ENCODE measurements at places on chromosomes 4 and X.
A peak's percentile ranks its signal among the peaks of the same experiment; 100 is the strongest.

GRCh38 chr4:176793060-176793605, 411 bp upstream of the VEGFC start:
- no peak for DNase-seq

GRCh38 chr4:120672076-120672475, 250.4 kb downstream of the PRDM5 start:
- DNase-seq, result no peak

DNA sequence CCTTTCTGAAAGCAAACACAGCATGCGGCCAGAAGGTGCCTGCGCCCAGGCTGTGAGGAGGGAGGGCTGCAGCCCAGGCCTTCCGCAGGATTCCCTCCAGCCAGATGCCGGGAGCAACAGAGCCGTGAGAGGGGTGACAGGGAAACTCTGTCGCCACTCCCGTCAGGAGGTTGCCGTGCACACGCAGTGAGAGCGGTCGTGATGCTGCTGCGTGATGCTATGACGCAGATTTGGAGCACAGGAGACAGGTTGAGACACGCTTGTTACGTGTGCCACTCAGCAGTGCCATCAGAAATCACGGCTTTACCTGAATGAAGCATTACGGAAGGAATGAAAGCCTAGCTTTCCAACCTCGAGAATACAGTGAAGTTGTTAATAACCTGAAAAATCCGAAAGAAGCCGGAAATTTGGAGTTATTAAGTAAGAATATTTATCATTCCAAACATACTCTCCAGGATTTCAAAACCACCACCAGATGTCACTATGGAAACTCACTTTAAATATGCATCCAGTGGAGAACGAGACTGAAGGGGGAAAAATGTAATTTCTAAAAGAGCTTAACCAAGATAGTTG, 54.4 kb downstream of the FAT1 start:
- no peak for DNase-seq

DNA sequence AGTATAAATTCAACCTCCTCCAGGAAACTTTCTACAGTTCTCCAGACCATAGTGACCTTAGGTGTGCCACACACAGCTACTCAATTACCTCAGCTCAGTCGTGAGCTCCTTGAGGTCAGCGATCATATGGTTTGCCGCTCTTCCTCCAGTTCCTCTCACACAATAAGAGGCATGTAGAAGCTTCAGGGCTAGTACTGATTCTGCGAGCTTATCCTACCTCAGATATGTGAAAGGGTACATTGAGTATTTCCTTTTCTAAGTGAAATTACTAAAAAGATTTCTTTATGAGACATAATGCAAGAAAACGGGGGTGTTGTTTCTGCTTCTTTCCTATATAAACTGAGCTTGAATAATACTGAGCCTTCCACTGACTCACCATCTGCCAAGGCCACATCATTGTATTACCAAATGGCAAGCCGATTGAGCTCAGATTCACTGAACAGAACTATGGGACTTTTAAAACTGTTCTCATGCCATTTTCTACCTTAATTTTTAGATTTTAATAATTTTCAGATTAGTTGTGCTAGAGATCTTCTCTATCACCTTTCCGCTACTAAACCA, 183.1 kb downstream of the HS6ST2 start:
- no peak for DNase-seq

GRCh38 chrX:134570899-134571298, 87.4 kb downstream of the PLAC1 start:
- DNase-seq, result no peak

GRCh38 chrX:127726227-127726626, 326.0 kb downstream of the ACTRT1 start:
- no peak for DNase-seq

DNA sequence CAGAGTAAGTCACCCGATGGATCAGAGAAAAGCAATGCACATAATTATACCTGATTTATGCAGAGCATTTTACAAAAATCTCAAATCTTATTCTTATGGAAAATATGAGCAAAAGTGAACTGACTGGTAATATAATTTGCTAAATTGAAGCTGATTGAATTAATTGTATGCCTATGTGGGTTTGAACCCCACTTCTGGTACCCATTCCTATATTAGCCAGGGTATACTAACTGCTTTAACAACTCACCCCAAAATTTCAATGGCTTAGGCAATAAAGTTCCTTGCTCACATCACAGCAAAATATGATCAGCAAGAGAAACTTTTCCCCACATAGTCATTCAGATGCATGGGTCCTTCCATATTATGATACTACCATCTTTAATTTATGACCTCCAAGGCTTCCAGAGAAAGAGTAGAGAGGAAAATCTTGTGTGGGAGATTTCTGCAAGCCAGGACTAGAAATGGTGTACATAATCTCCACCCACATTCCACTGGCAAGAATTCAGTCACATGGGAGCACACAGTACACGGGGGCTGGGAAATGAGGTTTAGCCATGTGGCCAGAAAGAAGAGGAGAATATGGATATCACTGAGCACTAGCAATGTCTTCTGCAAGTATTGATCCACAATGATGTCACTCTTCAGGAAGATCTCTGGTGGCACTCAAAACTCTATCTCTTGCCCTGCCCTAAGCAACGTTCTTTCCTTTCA, 640.7 kb downstream of the BCOR start:
- DNase-seq, result no peak

- DNase-seq, result no peak
These were observed 71.3 kb upstream of the FBXW7 start for GRCh38 chr4:152607178-152607577.

- no peak for DNase-seq
These were observed 106.2 kb upstream of the RAPGEF2 start for GRCh38 chr4:158996669-158997074.

DNA sequence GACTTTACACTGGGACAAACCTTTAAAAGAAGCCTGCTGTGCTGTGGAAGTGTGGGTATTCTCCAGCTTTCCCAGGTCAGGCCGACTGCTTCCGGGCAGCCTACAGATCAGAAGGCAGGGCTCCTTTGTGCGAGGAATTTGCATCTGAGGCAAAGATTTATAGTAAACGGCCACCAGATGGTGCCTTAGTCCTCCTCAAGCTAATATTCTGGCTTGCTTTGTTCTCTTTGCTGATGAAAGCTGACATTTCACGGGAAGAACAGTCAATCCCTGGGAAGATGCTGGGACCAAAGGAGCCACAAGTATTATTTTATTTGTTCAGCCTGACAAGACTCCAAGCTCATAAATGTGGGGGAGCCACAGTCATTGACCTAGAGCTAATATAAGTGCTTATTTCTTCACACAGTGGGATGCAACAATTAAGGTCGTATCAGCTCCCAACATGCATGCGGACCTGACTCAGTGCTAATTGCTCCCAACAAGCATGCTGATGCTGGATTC, 120.7 kb upstream of the TRIM2 start:
- peak; percentile 61 for DNase-seq

DNA sequence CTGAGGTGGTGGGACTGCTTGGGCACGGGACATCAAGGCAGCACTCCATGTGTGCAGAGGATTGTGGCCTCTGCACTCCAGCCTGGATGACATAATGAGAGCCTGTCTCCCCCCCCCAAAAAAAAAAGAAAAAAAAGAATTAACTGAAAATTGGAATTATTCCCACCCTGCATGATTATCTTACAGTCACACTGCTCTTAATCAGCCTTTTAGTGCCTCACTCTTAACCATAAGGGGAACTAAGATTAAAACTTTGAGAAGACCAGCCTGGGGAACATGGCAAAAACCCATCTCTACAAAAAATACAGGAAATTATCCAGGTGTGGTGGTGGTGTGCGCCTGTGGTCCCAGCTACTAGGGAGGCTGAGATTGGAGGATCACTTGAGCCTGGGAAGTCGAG, 94.6 kb downstream of the UBE2K start:
- no peak for DNase-seq

DNA sequence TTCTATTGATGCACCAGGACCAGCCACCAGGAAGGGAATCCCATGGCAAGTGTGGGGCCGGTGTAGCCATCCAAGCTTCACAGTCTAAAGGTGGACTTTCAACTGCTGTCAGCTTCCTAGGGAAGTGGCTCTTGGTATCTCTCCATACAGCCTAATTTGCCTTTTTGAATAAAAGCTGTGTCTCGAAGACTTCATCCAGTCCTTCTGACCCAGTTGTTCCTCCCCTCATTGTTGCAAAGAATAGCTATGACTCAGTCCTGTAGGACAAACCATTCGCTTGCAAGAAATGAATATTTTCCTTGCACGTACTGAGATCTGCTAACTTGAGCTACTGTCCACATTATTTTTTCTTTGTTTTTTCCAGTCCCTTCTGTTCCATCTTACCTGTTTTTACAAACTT, 145.1 kb upstream of the CTSO start:
- no peak for DNase-seq

- DNase-seq, result no peak
These were observed 135.1 kb upstream of the GEMIN8 start for GRCh38 chrX:14164828-14165227.

GRCh38 chr4:177227636-177228035, 82.0 kb upstream of the NEIL3 start:
- no peak for DNase-seq

- DNase-seq, result no peak
These were observed 15.7 kb downstream of the CFAP99 start for GRCh38 chr4:2434420-2434819.

- no peak for DNase-seq
These were observed 70.8 kb downstream of the HHIP start for GRCh38 chr4:144716778-144717177.

DNA sequence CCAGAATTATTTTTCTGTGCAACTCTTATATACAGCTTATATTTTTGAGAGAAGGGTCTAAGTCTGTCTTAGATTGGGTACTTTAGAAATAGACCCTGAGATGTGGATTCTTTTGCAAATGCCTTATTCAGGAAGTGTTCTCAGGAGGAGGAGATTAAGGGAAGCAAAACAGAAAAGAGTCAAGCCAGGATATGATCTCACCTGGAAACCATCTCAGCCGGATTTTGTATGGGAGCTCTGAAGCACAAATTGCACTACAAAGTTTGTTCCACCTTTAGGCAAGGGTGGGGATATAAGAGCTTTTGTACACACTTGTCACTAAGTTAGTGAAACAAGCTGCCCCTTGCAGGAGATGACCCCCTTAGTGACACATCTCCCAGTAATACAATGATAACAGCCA, 121.2 kb upstream of the GRPR start:
- DNase-seq, result no peak

DNA sequence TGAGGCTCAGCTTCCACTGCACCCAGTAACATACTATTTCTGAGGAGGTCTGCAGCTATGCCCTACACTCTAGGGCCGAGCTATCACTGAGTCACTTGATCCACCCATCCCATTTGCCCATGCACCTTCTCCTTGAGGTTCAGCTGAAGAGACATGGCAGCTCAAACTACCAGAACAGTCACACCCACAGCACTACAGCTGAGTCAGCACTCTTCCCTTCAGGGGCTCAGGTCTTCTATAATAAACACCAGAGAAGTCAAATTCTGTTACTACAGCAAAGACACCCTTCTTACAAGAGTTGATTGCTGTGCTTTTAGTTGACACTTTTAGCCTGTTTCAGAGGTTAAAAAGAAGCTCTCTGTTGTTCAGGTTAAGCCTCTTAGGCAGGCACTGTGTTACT, 1696.4 kb upstream of the ADGRL3 start:
- no peak for DNase-seq

DNA sequence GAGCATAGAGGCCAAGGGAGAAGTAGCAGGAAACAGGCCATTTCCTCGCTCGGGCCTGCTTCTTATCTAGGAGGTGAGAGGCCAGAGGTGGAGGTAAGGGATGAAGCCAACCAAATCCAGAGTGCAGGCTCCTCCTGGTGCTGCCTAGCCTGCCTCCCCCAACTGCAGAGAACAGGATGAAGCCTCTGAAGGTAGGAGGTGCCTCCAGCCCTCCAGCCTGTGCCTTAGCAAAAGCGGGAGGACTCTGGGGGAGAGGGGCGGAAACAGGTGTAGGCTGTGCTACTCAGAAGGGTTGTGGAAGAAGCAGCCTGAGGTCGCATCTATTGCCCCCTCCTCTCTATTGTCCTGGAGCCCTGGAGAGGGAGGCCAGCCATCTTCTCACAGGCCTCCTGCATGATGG, 2.9 kb upstream of the MTM1 start:
- no peak for DNase-seq

- DNase-seq, result no peak
These were observed 73.9 kb downstream of the APBB2 start for GRCh38 chr4:41140410-41140809.

DNA sequence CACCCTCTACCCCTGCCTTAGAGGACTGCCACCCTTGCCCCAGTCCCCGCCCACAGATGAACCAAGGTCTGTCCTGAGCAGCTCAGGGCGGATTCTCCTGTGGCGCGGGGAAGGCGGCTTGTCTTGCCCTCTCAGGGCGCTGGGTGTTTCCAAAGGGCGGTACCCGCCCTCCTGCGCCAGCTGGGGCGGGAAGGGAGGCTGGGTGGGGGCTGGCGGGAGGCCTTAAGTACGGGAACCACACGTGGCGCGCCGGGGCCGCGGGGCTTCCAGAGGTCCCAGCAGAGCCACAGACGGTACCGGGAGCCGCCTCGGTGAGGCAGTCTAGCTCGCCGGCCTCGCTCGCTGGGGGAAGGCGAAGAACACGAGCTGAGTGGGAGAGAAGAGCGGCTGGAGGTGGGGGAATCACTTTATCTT, 361.1 kb downstream of the MID1IP1 start:
- peak; percentile 5 for DNase-seq

DNA sequence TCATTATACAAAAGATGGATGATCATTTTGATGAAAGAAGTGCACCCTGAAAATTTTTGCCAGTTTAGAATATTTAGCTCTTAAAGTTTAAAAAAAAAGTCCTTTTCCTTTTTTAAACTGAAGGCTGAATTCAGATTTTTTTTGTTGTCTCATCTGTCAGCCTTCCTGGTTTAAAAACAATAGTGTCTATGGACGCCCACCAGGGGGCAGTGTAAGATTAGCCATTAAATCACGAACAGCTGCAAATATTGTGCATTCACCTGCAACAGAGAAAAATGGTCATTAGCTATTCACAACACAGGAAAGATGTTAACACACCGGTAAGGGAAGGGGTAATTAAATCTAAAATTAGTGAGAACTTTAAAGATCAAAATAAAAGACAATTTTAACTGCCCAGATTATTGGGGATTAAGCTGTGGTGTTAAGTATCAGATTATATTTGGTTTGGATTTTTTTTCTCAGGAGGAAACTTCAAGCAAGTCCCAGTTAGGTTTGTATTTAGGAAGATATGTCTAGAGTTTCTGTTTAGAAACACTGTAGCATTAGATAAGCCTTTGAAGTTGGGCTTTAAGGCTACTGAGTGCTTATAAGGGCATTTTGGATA, 4.4 kb upstream of the CXorf38 start:
- peak; percentile 74 for DNase-seq

DNA sequence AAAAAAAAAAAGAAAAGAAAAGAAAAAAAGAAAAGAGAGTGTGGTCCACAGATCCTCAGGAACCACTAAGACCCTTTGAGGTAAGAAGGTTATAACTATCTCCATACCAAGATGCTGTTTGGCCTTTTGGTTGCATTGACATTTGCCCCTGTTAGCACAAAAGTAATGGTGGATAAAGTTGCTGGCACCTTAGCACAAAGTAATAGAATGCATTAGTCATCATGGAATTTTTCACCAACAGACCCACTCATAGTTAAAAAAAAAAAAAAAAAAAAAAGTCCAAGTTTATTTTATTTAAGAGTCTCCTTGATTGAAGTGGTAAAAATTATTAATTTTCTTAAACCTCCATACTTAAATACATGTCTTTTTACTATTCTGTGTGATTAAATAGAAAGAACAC, 78.4 kb upstream of the RBPJ start:
- DNase-seq, result no peak

- no peak for DNase-seq
These were observed 1.0 kb upstream of the EDA start for GRCh38 chrX:69614886-69615285.

All from CD4-positive, alpha-beta T cell treated with Interleukin-2 at 100 ng/mL for 4 hours (primary cell).